Activated CD4-positive, alpha-beta T cell treated with anti-CD3 and anti-CD28 coated beads, Interleukin-2, Interleukin-6, amounts not matched to agents 100 ng/mL and 50 ng/mL, durations not matched to agents 16 hours and 8 hours (primary cell): ENCODE measurements at places on chromosomes 12 and 14.

DNA sequence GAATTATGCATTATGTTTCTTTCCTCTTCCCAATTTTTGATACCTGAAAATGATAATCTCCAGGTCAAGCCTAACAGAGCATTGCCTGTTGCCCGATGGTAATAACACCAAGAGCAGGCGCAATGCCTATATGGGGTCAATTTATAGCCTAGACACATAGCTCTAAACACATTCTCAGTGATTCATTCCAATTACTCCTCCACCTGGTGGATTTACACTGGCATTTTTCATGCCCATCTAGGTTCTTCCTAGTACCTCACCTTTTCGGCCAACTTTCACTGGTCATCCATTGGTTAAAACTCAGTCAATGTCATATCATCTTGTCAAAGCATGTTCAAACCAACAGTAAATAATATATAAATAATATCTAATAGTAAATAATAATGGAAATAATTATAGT, 53.1 kb downstream of the EIF2S3B start:
- no peak for DNase-seq

DNA sequence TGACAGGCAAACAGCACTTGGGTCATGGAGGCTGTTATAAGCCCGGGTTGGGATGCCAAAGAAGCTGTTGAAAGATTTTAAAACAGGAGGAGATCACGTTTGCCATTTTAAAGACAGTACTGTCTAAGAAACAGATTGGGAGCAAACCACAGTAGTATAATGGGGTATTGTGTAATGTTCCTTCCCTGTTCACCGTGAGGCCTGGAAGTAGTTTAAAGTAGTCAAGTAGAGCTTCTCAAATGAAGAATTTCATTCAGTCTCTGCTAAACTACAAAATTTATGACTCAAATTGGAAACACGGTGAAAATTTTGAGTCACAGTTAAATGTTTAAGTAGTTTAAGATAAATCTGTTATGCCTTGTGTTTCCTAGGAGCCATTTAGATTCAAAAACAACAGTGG, 35.8 kb downstream of the ATP2A2 start:
- DNase-seq: peak; percentile 70

DNA sequence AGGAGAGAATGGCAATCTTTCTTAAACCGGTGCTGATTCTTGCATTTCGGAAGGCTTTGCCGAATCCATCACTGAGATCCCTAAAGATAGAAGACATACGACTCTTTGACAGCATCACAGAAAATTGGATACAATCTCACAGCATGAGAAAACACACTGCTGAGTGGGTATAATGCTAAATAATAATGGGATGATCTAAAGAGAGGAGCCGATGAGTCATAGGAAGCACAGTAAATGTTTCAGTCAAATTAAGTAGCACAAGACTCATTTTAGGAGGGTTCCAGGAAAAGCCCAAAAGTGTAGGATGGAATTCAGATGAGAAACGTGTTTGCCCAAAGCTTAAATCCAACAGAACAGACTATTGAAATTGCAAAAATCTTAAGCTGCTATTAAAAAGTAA, 81.7 kb downstream of the CPNE8 start:
- DNase-seq: peak; percentile 26

- peak; percentile 66 for DNase-seq
Observed at GRCh38 chr14:64760146-64760755, 56.0 kb downstream of the PLEKHG3 start.

- no peak for DNase-seq
Observed at GRCh38 chr12:18811273-18811672, 73.4 kb downstream of the CAPZA3 start.

- DNase-seq: peak; percentile 21
Observed at GRCh38 chr12:47270782-47271664, 191.3 kb upstream of the AMIGO2 start.
